ENCODE measurements at places on chromosomes 12 and 14. TPM values are rescaled to one million over a fixed set of nuclear protein-coding genes. Genes with fewer than 3 reads are reported as not detected.

ABCC9 gene
- under 0.01 TPM for total RNA-seq

RFX4 gene
- total RNA-seq = not detected

MMP17 gene
- 4.7 TPM for total RNA-seq

CCDC184 gene
- total RNA-seq = 0.07 TPM

ANO2 gene
- 12.7 TPM for total RNA-seq

DENND5B gene
- 7.8 TPM for total RNA-seq

RPAP3 gene
- 18.2 TPM for total RNA-seq

DTX3 gene
- total RNA-seq = 4.8 TPM

VWF gene
- total RNA-seq = 535 TPM

DAZAP2 gene
- total RNA-seq = 118 TPM

ISM2 gene
- total RNA-seq = not detected

SP1 gene
- 27.4 TPM for total RNA-seq

ZC3H14 gene
- 53.2 TPM for total RNA-seq

GPR65 gene
- 0.07 TPM for total RNA-seq

PLEKHD1 gene
- under 0.01 TPM for total RNA-seq

PTPN21 gene
- 4.7 TPM for total RNA-seq

ZDHHC22 gene
- under 0.01 TPM for total RNA-seq

Data from pulmonary artery endothelial cell (primary cell).